ENCODE measurements at places on chromosomes 11 and 22.

- no peak for DNase-seq
Observed at GRCh38 chr11:114326151-114326550, 30.0 kb downstream of the NNMT start.

GRCh38 chr11:134939031-134939430 is 527.0 kb upstream of the B3GAT1 start:
- DNase-seq, result no peak

DNA sequence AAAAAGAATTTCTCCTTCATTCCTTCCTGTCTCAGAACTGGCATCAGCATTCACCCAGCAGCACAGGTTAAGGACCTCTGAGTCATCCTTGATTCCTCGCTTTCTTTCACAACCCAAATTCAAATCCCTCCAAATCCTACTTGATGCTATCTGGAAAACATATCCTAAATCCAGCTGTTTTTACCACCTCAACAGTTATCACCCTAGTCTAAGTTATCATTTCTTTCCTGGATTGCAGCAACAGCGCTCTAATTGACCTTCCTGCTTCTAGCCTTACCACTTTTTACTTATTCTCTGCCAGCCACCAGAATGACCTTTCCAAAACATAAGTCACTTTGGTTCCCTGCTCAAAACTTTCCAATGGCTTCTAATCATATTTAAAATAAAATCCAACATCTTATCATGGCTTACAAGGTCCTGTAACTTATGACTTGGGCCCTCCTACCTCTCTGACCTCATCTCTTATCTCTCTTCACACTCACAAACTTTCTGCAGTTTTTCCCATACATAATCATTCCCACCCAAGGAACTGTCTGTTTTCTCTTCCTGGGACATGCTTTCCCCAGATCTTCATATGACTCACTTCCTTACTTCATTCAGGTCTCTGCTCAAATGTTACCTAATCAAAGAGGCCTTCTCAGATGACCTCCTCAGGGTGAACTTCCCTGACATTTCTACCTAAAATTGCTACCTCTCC is 119.4 kb downstream of the TTC28 start:
- no peak for DNase-seq

DNA sequence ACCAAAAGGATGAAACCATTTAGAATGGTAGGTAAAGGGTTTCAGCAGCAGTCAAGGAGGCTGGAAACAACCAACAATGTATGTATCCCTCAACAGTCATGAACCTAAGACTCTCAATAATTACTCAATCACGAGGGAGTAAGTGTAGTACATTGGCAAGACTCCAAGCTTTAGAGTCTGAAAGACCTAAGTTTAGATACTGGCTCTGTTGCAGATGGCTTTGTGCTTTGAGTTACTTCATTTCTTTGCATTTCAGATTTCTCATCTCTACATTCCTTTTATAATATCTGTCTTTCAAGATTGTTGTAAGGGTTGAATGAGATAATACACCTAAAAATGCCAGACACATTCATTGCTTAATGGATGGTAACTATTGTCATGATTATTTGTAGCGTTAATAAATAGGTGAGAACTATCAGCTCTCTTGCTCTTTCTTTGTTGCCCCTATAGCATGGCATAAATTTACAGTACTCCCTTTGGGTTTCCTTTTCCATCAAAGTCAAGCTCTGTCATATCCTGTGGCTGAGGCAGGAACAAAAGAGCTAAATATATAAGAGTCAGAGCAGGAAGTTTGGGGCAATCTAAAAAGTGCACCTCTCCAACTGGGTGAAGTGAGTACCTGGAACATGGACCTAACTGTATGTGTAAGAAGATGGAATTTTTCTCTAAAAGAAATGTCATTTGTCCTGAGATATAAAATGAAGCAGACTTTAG is 228.2 kb upstream of the ZC3H12C start:
- no peak for DNase-seq

DNA sequence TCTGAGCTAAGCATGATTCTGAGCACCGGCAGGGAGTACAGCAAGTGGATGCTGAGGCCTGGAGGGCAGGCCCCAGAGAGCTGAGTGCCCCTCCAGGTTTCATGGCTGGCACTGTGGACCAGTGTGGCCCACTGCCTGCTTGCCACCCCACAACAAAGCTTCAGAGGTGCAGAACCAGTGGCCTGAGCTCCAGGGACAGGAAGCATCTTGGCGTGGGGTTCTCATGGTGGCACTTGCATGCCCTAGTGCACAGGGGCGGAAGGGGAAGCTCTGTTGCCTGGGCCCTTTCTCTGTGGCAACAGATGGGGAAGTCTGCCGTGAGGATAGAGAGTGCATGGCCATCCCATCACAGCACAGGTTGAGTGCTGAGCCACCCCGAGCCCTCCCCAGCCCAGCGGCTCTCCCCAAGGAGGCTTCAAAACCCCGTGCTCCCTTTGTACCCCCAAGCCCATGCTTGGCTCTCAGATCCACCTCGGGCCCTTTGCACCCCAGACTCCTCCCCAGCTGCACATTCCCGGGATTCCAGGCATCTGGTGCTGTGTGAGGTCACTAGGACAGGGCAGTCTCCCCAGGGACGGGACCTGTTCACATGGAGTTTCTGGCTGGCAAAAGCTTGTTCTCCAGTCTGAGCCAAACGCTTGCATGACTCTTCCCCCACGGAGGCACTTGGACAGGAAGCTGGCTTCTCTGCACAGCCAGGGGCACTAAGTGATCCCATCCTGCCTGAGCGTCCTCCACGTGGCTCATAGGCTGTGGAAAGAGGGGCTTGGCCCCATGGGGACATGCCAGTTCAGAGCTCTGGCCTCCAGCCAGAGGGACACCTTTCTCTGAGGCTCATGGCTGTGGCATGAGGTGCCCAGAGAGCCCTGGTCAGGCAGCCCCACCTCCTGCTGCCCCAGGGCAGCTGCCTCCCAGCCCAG is 4.2 kb downstream of the SLC25A1 start:
- DNase-seq, result peak; percentile 46

DNA sequence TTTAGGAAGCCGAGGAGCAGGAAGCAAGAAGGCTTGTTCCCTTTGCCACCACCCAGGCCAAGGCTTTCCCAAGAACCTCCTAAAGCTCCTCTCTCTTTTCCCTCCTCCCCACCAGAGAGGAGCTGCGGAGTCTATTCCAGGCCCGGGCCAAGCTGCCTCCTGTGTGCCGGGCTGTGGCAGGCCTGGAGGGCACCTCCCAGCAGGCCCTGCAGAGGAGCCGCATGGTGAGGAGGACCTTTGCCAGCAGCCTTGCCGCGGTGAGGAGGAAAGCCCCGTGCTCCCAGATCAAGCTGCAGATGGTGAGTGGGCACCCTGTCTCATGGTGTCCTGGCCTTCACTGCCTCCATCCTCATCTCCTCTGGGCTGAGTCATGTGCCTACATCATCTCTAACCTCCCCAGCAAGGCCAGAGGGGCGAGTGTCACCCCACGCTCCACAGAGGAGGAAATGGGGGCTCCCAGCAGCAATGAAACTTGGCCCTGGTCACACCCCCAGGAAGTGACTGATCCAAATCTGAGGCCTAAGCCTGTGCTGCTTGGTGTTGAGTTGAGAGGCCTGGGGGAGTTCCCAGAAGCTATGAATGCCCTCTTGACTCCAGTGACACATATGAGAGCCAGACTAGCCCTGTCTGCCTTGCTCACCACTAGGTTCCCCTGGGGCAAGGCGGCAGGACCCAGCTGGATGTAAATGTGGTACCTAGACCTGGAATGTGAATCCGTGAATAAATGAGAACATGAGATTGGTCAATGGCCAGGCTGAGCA is 104.2 kb downstream of the MYO18B start:
- no peak for DNase-seq

DNA sequence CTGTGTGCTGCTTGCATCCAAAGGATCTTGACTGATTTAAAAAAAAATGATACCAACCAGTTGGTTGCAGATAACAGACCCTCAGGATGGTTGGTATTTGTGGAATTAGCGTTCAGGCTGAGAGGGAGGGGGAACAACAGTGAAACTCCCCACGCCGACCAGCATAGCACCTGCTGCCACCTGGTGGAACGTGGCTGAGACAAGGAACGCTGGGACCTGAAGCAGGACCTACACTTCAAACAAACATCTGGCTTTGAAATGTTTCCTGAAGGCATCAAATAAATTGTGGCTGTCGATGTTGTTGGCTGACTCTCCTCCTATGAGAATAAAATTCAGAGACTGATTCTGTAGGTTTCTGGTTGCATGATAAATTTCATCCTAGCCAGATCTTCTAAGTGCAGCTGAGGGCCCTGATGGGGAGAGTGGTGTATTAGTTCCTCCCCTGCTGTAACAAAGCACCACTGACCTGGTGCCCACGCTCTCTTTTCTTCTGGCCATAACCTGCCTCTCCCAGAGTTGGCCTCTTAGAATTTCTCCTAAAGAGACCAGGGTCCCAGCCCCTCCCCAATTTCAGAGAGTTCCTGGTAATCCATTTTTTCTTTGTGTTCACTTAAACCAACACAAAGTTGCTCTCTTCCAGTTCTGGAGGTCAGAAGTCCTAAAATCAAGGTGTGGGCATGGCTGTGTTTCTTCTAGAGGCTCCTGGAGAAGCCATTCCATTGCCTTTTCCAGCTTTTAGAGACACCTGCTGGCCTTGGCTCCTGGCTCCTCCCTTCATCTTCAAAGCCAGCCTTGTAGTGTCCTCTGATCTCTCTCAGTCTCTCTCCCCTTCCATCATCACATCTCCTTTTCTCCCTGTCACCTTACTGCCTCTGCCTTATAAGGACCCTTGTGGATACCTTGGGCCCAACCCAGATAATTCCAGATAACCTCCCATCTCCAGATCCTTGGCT is 17.3 kb downstream of the APOL2 start:
- peak; percentile 45 for DNase-seq

GRCh38 chr22:29617922-29618629 is 14.6 kb downstream of the NF2 start:
- no peak for DNase-seq

DNA sequence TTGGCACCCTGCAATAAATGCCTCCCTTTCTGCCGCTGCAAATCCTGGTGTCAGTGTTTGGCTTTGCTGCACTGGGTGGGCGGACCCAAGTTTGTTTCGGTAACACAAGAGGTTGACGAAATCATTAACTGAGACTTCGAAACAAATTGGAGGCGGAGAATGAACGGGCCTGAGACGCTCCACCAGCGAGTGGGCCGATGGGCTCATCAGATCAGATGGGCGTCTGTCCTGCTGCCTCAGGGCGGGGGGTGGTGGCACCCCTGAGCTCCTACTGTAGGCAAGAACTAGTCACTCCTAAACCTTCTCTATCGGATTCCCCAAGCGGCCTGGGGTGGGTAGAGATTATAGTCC is 918 bp upstream of the CAPN5 start:
- no peak for DNase-seq

GRCh38 chr22:29253561-29254285 is 14.1 kb downstream of the RHBDD3 start:
- DNase-seq, result no peak

DNA sequence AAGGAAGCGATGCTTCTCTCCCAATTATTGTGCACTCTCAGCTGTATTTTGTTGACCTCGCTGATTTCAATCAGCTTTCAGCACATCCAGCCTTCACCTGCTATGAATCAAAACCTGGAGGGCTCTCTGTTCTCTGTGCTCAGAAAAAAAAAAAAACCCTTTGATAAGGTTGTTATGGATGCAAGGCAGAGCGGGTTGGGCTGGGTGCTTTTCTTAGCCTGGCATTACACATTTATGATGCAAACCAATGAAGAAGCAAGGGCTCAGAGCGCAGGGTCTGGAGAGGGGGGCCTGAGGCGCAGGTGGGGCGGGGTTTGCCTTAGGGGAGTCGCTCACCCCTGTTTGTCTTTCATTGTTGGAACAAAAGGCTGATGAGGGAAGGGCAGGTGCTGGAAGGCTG is 86.0 kb upstream of the CADM1 start:
- no peak for DNase-seq
